ENCODE measurements at places on chromosomes 1 and 21. TPM values are rescaled to one million over a fixed set of nuclear protein-coding genes. Genes with fewer than 3 reads are reported as not detected.

DNA sequence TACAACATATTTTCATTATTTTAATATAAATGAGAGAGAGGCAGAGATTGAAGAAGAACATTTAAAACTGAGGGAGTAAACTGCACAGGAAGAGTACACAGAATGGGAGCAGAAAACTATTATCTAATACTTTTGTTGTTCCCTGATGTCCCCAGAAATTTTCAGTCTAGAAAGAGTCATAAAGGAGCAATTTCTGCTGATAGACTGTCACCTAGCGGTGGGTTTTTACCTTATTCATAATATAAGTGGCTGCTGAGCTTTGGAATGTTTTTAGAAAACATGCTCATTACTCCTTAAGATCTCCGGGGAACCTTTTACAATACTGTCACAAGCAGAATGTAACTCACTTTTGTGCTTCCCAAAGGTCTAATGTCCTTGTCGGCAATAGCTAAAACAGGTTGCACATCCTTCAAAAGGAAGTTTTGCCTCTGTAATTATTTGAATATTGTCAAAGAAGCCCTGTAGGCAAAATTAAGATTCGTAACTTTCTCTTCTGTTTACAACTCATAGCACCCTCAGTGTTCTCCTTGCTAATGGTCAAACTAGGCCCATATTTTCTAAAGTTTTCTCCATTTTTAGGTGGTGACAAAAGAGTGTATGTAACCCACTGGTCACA, 4.9 kb upstream of the NPL start:
- peaks cover 29% of the 10 kb centered on the region for H3K27me3 ChIP-seq
- no peak overlapping the region for H3K4me3 ChIP-seq
- H3K4me1 ChIP-seq = peaks cover 11% of the 10 kb centered on the region

GRCh38 chr1:220184506-220184905, 87.7 kb downstream of the RAB3GAP2 start:
- DNase-seq = no peak
- H3K4me3 ChIP-seq = no peak overlapping the region
- no peak overlapping the region for H3K27ac ChIP-seq
- peaks cover 9% of the 10 kb centered on the region for H3K36me3 ChIP-seq
- H3K4me1 ChIP-seq = peaks cover 7% of the 10 kb centered on the region

- H3K4me1 ChIP-seq = no peaks in the 10 kb centered on the region
- no peak overlapping the region for H3K4me3 ChIP-seq
Measured at GRCh38 chr1:201917362-201918033, 28.8 kb downstream of the SHISA4 start.

- H3K4me3 ChIP-seq = no peak overlapping the region
- peaks cover 29% of the 10 kb centered on the region for H3K4me1 ChIP-seq
- H3K27me3 ChIP-seq = peaks cover 12% of the 10 kb centered on the region
Measured at GRCh38 chr1:22709227-22709626, 1.4 kb upstream of the EPHB2 start.

DNA sequence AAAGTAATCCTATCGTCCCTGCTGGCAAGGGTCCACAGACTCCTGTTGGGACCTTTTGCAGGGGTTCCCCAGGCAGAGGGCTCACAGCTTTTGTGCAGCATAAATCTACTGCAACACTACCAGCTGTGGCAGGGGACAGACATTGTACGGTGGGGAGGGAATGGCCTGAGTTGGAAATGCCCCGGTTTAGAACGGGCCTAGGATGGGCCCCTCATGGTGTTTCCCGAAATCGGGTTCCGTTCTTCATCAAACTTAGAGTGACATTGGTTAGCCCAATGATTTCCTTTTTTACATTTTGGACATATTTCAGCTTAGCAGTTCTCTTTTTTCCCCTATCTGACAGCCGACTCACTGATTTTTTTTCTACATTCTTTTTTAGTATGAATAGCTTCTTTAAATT, 26.5 kb upstream of the SAMD11 start:
- H3K27me3 ChIP-seq = peaks cover 93% of the 10 kb centered on the region
- H3K4me1 ChIP-seq = no peaks in the 10 kb centered on the region
- DNase-seq = no peak
- no peak overlapping the region for H3K27ac ChIP-seq
- H3K36me3 ChIP-seq = no peaks in the 10 kb centered on the region
- H3K4me3 ChIP-seq = no peak overlapping the region

DNA sequence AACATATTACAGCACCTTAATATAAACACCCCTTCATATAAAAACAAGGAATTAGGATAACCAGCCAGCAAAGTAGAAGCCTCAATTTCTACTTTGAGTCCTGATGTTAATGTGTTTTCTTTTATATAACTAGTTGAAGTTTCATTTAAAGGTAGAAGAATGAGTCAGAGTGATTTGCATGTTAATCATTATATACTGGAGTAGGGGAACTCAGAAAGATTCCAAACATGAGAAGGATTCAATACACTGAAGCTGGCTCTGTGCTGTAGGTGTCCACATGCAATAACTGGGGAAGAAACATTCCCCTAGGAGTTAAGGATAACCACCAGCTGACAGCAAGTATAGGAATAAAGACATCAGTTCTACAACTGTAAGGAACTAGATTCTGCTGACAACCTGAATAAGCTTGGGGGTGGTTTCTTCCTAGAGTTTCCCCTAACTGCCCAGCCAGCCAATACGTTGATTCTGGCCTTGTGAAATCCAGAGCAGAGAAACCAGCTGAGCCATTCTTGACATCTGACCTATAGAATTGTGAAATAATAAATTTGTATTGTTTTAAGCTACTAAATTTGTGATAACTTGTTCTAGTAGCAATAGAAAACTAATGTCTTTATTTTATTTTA, 33.4 kb upstream of the RNPC3 start:
- H3K27me3 ChIP-seq = no peaks in the 10 kb centered on the region
- no peak overlapping the region for H3K4me3 ChIP-seq
- no peaks in the 10 kb centered on the region for H3K4me1 ChIP-seq
- no peaks in the 10 kb centered on the region for H3K36me3 ChIP-seq
- no peak for DNase-seq
- H3K27ac ChIP-seq = no peak overlapping the region

DNA sequence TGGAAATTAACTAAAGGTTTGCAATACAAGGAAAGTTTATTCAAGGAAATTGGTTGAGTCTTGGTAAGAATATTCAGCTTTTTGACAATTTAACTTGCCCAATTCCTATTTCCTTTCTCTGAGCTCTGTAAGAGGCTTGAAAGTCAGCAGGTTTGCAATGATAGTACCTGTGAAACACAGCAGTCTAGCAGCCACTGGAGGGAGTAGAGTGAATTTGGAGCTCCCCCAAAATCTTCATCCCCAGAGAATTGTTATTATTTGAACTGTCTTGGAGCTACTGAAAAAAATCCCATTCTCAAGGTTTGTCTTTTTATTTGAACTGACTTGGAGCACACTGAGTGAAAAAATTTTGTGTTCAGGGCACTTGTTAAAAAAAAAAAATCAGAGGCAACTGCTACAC, 654.2 kb upstream of the PKN2 start:
- H3K27me3 ChIP-seq = no peaks in the 10 kb centered on the region
- no peak overlapping the region for H3K4me3 ChIP-seq
- H3K4me1 ChIP-seq = no peaks in the 10 kb centered on the region
- H3K36me3 ChIP-seq = no peaks in the 10 kb centered on the region
- DNase-seq = no peak

GRCh38 chr21:35783721-35784120, 276.6 kb downstream of the SETD4 start:
- no peaks in the 10 kb centered on the region for H3K36me3 ChIP-seq
- no peaks in the 10 kb centered on the region for H3K27me3 ChIP-seq
- no peaks in the 10 kb centered on the region for H3K4me1 ChIP-seq
- no peak for DNase-seq
- H3K27ac ChIP-seq = no peak overlapping the region

- H3K4me1 ChIP-seq = no peaks in the 10 kb centered on the region
- no peaks in the 10 kb centered on the region for H3K27me3 ChIP-seq
- no peak overlapping the region for H3K27ac ChIP-seq
Measured at GRCh38 chr1:67441183-67441582, 11.0 kb upstream of the SERBP1 start.

DPH2 gene
- 9.5 TPM for total RNA-seq

GNG4 gene
- total RNA-seq = 14.9 TPM

MAP3K21 gene
- 4.2 TPM for total RNA-seq

ETV3L gene
- total RNA-seq = not detected

CYP4A22 gene
- total RNA-seq = not detected
